Prostate gland (tissue), 2 donors: ENCODE measurements at places on chromosomes 1 and 21. TPM values are rescaled to one million over a fixed set of nuclear protein-coding genes. Genes with fewer than 3 reads are reported as not detected.
A peak's percentile ranks its signal among the peaks of the same experiment; 100 is the strongest.

Gene SELL
- total RNA-seq, result 1.3 TPM

Gene GJA9
- total RNA-seq, result 0.09 TPM

Gene OR2T29
- total RNA-seq, result not detected

Gene TMEM200B
- total RNA-seq, result 58.0 TPM

Gene INAVA
- 7.4 TPM for total RNA-seq

Gene TNFAIP8L2
- total RNA-seq, result 2.1 TPM

Gene SAMSN1
- total RNA-seq, result 1.1 TPM

Gene DENND2D
- total RNA-seq, result 37.2 TPM

Gene CHODL
- 103 TPM for total RNA-seq

Gene NTNG1
- 5.1 TPM for total RNA-seq

Gene URB2
- total RNA-seq, result 11.9 TPM

Gene NPHS2
- not detected for total RNA-seq

- no peaks in the 10 kb centered on the region for H3K27me3 ChIP-seq
- no peak for DNase-seq
- no peak overlapping the region for H3K27ac ChIP-seq
- H3K4me1 ChIP-seq, result no peaks in the 10 kb centered on the region
Observed at GRCh38 chr1:198929111-198929604, 290.3 kb downstream of the PTPRC start.

GRCh38 chr1:151036356-151036755 lies at the start of gene BNIPL:
BNIPL (plus strand) TSS chr1:151036586; CDS start chr1:151036726, 140 bp downstream.
- no peaks in the 10 kb centered on the region for H3K4me1 ChIP-seq
- H3K27me3 ChIP-seq, result no peaks in the 10 kb centered on the region
- H3K4me3 ChIP-seq, result no peak within 1 kb of the TSS
- no peaks in the 10 kb centered on the region for H3K36me3 ChIP-seq
- H3K27ac ChIP-seq, result no peak within 1 kb of the TSS
- DNase-seq, result peak; percentile 22

- H3K27me3 ChIP-seq, result no peaks in the 10 kb centered on the region
- DNase-seq, result no peak
- peak overlapping the region; percentile 77 for H3K4me3 ChIP-seq
- H3K36me3 ChIP-seq, result no peaks in the 10 kb centered on the region
- H3K27ac ChIP-seq, result peak overlapping the region; percentile 86
- H3K4me1 ChIP-seq, result peaks cover 10% of the 10 kb centered on the region
Observed at GRCh38 chr1:37858931-37859506, 373 bp downstream of the MTF1 start.

DNA sequence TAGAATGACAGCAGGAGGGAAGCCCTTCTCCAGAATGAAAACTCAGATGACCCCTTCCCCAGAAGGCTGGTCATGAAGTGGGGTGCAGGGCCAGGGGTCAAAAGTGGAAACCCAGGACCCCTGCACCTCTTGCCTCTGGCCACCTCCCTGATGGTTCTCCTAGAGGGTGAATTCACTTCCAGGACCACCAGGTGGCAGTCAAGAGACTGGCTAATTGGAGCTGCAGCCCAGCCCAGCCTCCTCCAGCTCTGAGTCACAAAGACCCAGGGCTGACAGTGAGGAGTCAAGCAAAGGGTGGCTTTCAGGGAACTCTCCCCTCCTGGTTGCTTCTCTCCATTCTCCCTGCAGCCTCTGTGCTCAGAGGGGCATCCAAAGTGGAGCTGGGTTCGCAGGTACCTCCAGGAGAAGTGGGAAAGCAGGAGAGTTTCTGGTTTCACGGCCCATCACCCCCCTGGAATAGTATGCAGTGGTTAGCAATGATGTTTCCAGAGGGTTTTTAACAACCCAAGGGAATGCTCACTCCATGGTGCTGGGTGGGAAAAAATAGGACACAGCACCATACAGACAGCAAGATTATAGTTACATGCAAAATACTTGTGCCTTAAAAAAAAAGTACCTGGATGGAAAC lies 6.1 kb upstream of the EPHB2 start:
- H3K27me3 ChIP-seq, result no peaks in the 10 kb centered on the region
- H3K27ac ChIP-seq, result no peak overlapping the region
- no peaks in the 10 kb centered on the region for H3K4me1 ChIP-seq
- H3K36me3 ChIP-seq, result no peaks in the 10 kb centered on the region
- DNase-seq, result peak; percentile 85

DNA sequence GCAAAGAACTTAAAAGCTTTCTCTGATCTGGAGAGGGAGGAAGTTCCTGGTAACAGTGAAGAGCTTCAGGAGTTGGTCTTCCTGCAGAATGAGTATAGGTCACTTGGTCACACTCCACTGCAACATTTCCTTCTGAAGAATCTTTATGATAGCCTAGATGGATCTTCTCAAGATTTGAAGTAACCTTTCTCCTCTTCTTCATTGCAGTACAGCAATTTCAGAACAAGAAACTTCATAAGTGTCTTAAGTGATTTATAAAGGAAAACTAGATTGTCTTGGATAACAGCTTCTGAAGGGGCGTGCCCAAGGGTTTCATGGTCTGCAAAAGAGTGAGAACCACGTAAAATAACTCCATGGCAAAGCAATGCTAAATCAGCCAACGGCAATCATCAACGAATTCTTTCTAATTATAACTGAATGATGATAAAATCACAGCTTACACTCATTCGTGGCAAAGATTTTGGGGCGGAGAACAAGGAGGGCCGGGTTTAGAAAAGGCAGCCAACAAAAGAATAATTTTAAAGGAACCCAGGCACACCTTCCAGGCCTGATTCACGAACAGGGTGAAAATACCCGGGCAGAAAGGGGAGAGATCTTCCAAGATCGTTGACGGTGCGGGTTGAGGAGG lies 53.9 kb upstream of the ASPM start:
- no peak for DNase-seq
- no peaks in the 10 kb centered on the region for H3K4me1 ChIP-seq
- no peaks in the 10 kb centered on the region for H3K36me3 ChIP-seq
- H3K27ac ChIP-seq, result peak overlapping the region; percentile 93
- H3K27me3 ChIP-seq, result no peaks in the 10 kb centered on the region

GRCh38 chr1:8825985-8826481 lies 8.6 kb upstream of the RERE start:
- H3K27me3 ChIP-seq, result no peaks in the 10 kb centered on the region
- no peak overlapping the region for H3K27ac ChIP-seq
- peaks cover 3% of the 10 kb centered on the region for H3K4me1 ChIP-seq
- H3K4me3 ChIP-seq, result no peak overlapping the region

DNA sequence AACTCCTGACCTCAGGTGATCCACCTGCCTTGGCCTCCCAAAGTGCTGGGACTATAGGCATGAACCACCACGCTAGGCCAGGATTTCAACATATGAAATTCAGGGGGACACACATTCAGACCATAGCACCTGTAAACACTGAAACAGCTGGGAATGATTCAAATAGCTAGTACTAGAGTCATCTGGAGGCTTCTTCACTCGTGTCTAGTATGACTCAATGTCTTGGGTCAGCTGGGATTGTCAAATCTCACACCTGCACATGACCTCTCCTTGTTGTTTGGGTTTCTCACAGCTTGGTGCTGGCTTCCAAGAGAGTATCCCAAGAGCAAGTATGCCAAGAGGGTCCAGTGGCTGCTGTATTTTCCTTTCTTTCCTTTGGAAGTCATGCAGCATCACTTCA lies 75.1 kb downstream of the PGM1 start:
- no peak for DNase-seq
- H3K36me3 ChIP-seq, result no peaks in the 10 kb centered on the region
- no peaks in the 10 kb centered on the region for H3K4me1 ChIP-seq
- no peaks in the 10 kb centered on the region for H3K27me3 ChIP-seq

GRCh38 chr1:90387805-90388204 lies 329.3 kb downstream of the BARHL2 start:
- H3K27me3 ChIP-seq, result no peaks in the 10 kb centered on the region
- H3K36me3 ChIP-seq, result no peaks in the 10 kb centered on the region
- H3K27ac ChIP-seq, result no peak overlapping the region
- no peak overlapping the region for H3K4me3 ChIP-seq

GRCh38 chr1:197614916-197615692 lies 160.2 kb downstream of the DENND1B start:
- H3K4me1 ChIP-seq, result no peaks in the 10 kb centered on the region
- no peak overlapping the region for H3K27ac ChIP-seq
- no peak for DNase-seq
- no peaks in the 10 kb centered on the region for H3K36me3 ChIP-seq
- H3K27me3 ChIP-seq, result no peaks in the 10 kb centered on the region

DNA sequence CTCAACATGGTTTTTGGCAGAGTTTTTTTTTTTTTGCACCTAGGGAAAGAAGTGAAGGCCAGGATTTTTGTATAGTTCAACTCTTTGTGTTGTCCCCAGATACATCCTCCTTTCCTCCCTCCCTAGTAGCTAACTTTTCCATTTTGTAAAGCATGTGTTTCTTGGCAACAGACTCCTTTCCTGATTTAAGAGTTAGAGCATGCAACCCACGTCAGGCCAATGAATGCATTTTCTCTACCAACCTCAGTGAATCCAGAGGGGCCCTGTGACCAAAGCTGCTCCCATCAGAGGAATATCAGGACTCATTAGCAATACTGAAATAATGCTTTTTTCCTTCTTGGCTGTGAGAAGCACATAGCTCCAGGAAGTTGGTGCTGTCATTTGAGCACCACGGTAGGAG lies 287.2 kb downstream of the LMO4 start:
- H3K4me3 ChIP-seq, result no peak overlapping the region
- no peak overlapping the region for H3K27ac ChIP-seq
- no peak for DNase-seq
- H3K36me3 ChIP-seq, result no peaks in the 10 kb centered on the region
- no peaks in the 10 kb centered on the region for H3K27me3 ChIP-seq

DNA sequence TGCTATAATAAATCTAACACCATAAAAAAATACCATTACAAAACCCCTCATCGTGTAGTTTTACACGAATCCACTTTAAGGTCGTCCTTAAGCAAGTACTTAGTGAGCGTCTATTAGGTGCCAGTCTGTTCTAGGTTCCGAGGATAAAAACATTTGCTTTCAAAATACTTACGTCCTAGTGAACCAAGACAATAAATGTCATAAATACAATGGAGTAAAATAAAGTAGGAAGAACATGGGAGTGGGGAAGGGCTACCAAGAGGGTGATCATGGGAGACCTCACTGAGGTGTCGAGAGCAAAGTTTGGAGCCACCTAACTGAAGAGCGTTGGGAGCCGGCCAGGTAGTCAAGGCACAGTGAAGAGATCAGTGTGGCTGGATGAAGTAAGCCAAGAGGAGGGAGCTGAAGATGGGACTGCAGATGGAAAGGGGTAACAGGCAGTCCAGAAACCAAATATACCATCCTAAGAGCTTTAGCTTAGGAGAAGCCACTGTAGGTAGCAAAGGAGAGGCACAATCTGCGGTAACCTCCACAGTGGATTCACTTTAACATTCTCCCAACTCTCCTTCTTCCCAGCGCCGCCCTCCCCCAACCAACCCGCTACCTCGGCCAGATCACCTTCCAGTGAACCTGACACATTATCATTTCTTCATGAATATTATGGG lies 684 bp downstream of the LTN1 start:
- no peaks in the 10 kb centered on the region for H3K4me1 ChIP-seq
- no peaks in the 10 kb centered on the region for H3K27me3 ChIP-seq
- H3K4me3 ChIP-seq, result peak overlapping the region; percentile 75
- peak; percentile 10 for DNase-seq
- no peaks in the 10 kb centered on the region for H3K36me3 ChIP-seq

DNA sequence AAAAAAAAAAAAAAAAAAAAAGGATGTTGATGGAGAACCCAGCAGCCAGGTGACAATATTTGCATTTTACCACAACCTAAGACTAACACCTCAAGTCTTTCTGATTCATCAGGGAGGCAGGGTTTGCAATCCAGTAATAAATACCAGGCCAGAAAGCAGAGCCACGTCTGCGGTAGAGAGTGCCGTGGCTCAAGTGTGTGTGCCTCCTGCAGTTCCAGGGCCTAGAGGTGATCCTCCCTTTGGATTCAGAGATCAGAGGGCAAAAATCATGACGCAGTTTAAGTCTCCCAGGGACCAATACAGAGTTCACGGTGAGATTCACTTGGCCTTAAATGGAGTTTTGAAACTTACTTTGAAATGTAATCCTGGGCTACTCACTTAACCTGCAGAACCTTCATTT lies 34.9 kb downstream of the TMCO4 start:
- peaks cover 5% of the 10 kb centered on the region for H3K4me1 ChIP-seq
- no peak for DNase-seq
- H3K36me3 ChIP-seq, result no peaks in the 10 kb centered on the region
- H3K27ac ChIP-seq, result no peak overlapping the region
- no peak overlapping the region for H3K4me3 ChIP-seq

GRCh38 chr1:81760477-81761097 lies 40.1 kb upstream of the ADGRL2 start:
- no peak for DNase-seq
- peaks cover 5% of the 10 kb centered on the region for H3K4me1 ChIP-seq
- H3K27ac ChIP-seq, result no peak overlapping the region
- H3K27me3 ChIP-seq, result no peaks in the 10 kb centered on the region
- H3K4me3 ChIP-seq, result no peak overlapping the region

DNA sequence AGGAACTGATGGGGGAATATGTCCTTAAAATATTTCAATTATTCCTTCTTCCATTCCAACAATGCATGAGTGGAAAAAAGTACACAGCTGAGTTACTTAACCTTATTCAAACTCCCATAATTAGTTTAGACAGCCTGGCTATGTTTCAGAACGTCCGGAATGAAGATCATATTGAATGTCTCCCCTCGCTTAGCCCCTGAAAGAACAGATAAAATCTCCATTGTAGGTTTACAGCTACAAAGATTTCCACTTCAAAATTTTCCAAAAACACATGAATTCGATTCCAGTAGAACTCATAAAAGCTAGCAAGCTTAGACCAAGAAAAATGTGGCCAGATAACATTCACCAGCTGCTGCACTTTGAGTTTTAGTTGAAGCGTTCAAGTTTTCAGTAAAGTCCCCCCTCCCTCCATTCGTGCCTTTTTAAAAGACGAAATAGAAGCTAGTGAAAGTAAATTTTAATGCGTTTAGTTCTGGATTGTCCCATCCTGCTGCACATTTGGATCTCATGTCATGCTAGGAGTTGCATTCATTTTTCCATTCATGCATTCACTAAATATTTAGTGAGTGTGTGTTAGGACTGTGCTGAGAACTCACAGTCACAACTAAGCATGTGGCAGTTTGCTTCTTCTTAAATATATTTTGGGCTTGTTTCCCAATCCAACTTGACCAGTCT lies 29.4 kb upstream of the SSX2IP start:
- no peak overlapping the region for H3K4me3 ChIP-seq
- H3K4me1 ChIP-seq, result no peaks in the 10 kb centered on the region
- no peaks in the 10 kb centered on the region for H3K27me3 ChIP-seq
- H3K27ac ChIP-seq, result peak overlapping the region; percentile 27

DNA sequence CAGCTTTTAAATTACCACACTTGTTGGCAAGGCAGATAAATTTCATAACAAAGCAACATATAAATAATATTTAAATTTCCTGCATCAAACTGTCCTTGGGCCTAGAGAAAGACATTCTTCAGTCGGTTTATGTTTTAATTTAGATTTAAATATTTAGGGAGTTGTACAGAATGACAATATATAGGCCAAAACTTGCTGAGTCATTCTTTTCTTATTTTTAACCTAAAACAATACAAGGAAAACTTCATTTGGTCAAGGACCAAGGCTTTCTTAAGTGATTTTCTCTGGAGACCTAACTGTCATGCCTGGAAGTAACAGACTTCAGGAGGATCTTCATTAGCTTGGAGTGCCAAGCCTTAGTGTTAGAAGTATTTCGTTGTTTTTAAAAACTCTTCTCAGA lies 5.6 kb downstream of the MAP10 start:
- H3K27ac ChIP-seq, result no peak overlapping the region
- no peaks in the 10 kb centered on the region for H3K27me3 ChIP-seq
- H3K36me3 ChIP-seq, result no peaks in the 10 kb centered on the region
- no peak overlapping the region for H3K4me3 ChIP-seq
- no peak for DNase-seq
